Activated naive CD4-positive, alpha-beta T cell treated with anti-CD3 and anti-CD28 coated beads for 36 hours (primary cell): ENCODE measurements at places on chromosomes 13 and 19.

- DNase-seq = peak; percentile 61
Observed at GRCh38 chr19:14248578-14249011, 42.6 kb upstream of the ADGRL1 start.

- no peak for DNase-seq
Observed at GRCh38 chr19:32748497-32748896, 28.9 kb downstream of the TDRD12 start.

DNA sequence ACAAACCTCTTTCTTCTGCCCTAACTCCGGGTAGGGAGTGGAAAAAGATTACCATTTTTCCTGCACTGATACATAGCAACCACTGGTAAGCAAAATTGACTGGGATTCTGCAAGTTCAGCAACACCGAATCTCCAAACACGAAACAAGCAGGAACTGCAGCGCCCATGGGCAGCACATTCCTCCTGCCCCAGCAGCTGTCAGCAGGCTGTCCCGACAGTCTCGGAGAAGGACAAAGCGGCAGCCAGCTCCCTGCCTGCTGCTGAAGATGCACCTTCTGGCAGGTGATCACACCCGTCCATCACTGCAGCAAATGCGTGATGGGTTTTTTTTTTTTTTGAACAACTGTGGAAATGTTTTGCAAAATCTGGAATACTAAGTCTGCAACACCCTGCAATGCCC, 6.7 kb downstream of the TMTC4 start:
- no peak for DNase-seq

DNA sequence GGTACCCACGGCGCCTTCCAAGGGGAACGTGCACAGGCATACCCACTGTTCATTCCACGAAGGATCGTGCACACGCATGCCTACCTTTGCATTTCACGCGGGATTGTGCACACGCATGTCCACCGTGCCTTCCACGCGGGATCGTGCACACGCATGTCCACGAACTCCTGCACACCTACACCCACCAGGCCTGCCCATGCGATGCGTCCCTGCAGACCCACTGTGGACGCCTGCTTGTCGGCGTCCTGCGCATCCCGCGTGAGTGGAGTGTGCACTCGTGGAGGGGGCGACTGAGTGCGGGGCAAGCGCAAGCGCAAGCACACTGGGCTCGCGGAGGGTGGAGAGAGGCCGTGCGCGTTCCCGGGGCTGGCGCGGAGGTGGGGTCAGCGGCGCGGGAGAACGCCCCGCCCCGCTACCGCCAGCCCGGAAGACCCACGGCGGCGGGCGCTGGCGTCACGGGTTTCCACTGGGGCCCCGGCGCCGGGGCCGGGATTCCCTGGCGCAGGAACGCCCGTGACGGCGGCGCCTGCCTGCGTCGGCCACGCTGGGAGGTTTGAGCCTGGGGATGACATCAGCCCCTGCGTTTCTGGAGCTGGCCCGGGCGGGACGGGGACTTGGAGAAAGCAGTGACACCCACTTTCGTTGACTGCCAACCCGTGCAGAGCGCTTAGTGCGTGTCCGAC, 18.7 kb downstream of the GADD45B start:
- DNase-seq = peak; percentile 64

DNA sequence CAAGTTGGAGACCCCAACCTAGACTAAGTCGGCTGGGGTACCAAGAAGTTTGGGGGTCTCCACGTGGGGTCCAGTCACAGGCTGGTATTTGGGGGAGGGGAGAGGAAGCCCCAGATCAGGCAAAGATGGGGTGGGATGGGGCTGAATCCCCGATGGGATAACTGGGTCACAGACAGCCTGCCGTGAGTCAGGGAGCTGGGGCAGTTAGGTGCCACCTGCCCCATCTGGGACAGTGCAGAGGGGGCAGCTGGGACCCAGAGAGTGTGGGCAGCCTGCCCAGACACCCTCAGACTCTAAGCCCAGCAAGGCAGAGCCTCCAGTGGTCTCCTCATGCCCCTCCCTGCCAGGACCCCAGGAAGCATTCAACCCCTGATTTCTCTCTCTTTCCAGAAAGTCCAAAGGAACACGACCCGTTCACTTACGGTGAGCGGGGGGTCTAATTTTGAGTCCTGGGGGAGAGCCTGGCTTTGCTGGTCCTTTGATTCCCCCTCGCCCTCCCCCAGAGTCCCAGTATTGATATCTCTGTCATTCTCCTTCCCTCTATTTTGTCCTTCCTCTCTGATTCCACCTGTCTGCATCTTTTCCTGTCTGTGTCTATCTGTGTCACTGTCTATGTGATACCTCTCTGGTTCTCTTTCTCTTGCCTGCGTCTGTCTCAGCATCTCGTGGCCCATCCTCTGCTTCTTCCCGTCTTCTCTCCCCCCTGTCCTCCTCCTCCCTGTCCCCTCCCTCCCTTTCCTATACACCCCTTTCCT, 1.8 kb downstream of the FXYD1 start:
- no peak for DNase-seq

DNA sequence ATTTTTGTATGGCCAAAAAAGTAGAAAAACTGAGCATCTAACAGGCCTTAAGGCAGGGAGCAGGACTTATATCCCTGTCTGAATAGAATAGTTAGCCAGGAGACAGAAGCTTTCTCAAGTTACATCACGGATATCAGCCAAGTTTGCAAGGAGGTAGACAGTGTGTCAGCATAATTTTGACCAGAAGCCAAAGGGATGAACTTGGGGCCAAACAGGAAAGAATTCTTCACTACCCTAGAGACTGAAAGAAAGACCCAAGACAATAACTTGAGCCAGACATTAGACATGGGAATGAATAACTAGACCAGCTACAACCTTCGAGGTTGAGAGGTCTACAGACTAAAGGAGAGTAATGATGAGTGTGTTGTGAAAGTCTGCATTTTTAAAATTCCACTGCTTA, 48.1 kb upstream of the PCDH9 start:
- no peak for DNase-seq

- DNase-seq = no peak
Observed at GRCh38 chr13:32153056-32153455, 121.5 kb downstream of the FRY start.

DNA sequence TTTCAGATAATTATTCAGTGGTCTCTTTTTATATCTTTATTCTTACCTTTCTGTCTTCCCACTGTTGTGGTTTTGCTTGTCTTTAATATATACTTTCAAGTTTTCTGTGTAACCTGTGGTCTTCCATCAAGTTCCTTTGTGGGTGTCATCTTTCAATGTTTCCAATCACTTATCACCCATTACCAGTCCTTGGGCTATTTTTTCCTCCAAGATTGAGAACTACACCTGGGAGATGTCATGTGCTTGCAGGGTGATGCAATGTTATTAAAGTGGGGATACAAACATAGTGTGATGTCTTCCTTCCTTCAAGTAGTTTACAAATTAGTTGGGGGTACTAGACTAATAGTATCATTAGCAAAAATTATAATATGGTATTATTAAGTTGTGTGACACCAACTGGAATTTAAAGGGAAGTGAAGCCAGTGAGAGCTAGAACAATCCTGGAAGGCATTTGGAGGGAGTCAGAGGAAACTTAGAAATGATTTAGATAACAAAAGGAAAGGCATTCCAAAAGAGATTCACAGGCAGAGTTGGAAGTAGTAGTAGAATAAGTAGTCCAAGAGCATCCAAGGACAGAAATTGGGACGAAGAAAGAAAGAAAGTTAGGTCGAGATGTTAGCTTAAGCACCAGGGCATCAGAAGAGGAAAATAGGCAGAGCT, 3.4 kb downstream of the FNDC3A start:
- DNase-seq = no peak

GRCh38 chr19:16402041-16402440, 69.7 kb downstream of the EPS15L1 start:
- no peak for DNase-seq

DNA sequence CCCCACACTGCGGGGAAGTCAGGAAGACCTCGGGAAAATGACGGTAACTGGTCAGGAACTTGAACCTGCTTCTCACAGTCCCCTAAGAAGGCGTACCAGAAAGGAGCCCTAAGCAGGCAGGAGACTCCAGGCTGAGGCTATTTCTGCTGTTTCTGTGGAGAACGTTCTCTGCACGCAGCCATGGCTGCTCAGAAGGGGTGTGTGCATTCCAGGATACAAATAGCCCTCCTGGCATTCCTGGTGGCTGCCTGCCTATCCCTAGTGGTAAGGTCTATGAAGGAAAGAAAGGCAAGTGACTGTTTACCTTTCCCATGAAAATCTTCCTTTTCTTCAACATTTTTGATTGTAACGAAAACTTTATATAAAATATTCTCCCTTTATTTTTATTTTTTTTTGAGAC, 2.5 kb downstream of the SGCG start:
- no peak for DNase-seq

DNA sequence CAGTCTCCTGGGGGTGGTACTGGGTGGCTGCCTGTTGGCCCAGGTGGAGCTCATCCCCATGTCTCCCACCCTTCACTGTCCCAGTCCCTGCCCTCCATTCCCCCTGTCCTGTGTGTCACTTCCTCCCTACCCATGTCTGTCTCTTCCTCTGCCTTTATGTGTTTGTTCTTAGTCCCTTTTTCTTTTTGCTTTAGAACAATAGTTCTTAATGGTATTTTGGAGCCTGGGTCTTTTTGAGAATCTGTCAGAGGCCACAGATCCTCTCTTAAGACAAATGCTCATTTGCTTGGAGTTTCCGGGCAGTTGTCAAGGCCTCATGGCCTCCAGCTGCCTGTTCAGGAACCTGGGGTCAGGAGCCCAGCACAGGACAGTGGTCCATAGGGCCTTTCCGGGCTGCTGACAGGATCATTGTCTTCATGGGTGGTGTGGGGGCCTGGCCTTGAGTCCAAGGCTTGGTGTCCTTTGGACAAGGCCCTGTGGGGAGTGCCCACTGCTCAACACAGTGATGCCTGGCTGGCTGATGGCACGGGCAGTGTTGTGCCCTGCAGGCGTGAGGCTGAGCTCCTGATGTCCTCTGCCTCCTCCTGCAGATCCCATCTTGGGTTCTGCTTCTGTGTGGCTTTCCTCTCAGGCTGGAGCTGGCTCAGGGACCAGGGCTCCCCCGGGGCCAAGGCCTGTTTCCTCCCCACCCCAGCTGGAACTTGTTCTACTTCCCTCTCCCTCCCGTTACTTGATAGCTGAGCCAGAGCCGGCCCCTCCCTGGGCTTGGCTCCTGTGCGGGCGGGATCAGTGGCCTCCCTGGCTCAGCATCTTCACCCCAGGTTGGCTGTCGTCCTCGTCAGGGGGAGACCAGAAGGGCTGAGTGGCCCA, 3.5 kb downstream of the EGLN2 start:
- DNase-seq = no peak

- DNase-seq = no peak
Observed at GRCh38 chr19:5997371-5997770, 19.4 kb upstream of the RANBP3 start.

GRCh38 chr19:45645068-45645630, 6.0 kb upstream of the EML2 start:
- peak; percentile 37 for DNase-seq

DNA sequence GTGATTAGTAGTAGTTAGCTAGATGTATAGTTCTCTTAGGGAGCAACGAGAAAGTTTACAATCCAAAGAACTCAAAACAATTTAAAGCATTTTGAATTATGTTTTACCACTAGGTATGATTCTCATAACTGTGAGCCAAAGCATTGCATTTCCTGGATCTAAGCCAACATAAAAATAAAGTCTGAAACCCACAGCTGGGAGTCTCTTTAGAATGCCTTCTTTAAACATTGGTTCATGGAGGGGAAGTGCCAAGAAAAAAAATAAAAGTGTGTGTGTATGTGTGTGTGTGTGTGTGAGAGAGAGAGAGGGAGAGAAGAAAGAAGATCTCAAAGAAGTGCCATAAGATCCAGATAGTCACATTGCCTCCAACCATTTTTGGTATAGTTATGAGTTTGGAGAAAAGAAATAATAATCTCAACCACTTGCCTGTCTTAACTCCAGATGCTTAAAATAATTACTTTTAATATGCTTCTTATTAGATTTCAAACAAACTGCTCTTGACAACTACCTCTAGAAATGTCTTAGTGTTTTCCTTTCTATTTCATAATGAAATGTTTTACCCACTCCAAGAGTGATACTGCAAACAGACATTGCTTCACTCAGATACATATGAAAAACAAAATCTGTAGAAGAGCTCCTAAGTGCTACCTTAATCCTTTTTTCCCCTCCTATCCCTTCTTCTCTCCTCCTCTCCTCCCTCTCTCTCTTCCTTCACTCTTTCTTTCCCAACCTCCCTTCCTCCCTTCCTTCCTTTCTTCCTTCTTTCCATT, 554.1 kb downstream of the KCTD12 start:
- no peak for DNase-seq

- no peak for DNase-seq
Observed at GRCh38 chr13:83878691-83879430, 3.4 kb downstream of the SLITRK1 start.

- DNase-seq = no peak
Observed at GRCh38 chr13:29959086-29959485, 108.7 kb upstream of the UBL3 start.

GRCh38 chr19:46818812-46819211, 30.4 kb upstream of the SLC1A5 start:
- peak; percentile 16 for DNase-seq

- DNase-seq = no peak
Observed at GRCh38 chr19:39308531-39309304, 11.9 kb downstream of the LRFN1 start.

GRCh38 chr19:33152176-33152575, 20.3 kb downstream of the WDR88 start:
- no peak for DNase-seq

DNA sequence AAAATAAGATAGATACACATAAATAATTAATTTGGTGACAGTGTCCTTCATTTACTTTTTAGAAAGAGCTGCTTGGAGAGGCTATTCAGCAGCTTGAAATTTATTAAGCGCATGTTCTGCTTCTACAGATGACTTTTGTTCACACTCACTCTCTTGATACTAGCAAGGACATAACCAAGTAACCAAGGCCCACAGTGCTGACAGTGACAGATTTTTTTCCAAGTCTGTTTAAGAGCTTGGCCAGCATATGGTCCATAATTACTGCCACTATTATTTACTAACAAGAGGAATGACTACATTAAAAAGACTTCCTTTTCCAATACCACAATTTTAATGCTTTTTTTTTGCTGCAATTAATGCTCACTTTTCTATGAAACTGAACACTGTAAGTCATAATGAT, 673.7 kb upstream of the MIR17HG start:
- no peak for DNase-seq

DNA sequence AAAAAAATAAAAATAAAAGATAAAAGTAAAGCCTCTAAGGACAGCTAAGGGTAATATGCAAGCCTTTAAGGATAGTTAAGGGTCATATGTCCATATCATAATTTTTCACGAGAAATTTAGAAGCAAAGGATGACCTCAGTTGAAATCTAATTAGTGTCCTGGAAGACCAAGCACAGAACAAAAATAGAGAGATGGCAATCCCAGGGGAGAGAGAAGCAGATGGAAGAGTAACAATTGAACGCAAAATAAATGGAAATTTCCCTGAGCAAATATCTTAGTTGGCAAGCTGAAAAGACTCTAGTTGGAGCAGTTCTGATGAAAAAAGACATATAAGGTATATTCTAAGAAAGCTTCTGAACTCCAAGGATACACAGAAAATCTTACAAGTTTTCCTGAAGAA, 275.4 kb downstream of the NALCN start:
- no peak for DNase-seq

- peak; percentile 13 for DNase-seq
Observed at GRCh38 chr13:106599875-106600797, 32.2 kb upstream of the ARGLU1 start.
